ENCODE measurements at places on chromosomes 13 and 19.

GRCh38 chr13:44514278-44514677 is 61.9 kb downstream of the TSC22D1 start:
- no peak for DNase-seq

DNA sequence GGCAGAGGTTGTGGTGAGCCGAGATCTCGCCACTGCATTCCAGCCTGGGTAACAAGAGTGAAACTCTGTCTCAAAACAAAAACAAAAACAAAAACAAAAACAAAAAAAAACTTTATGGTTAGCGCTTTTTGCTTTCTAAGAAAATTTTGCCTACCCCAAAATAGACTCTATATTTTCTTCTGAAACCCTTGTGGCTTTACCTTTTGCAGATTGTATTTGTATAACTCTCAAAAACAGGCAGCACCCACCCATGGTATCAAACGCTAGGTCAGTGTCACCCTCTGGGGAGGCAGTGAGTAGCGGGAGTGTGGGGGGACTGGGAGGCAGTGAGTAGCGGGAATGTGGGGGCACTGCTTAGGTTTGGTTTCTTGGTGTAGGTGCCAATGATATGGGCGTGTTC is 7.5 kb upstream of the SLC39A3 start:
- DNase-seq: no peak

GRCh38 chr13:21426238-21426637 is 32.9 kb downstream of the ZDHHC20 start:
- no peak for DNase-seq

DNA sequence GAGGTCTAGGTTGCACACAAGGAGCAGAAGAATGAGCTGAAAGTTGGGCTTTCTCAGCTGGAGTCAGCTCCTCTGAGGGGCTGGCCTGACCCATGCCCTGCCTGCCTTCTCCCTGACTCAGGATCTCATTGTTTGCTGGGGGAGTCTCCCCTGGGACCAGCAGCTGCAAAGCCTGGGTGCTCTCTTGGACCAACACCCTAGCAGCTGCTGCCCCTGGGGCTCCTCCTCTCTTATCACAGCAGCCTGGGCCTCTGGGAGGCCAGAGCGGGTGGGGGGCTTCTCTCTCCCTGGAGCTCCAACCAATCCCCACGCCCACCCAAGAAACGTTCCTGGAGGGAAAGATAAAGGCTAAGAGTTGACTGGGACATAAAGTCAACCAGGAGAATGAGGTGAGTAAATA is 1.6 kb upstream of the FCGBP start:
- no peak for DNase-seq

- DNase-seq: no peak
These were observed 23.2 kb upstream of the EEF1AKMT1 start for GRCh38 chr13:20796791-20797508.

- no peak for DNase-seq
These were observed 62.9 kb upstream of the SPATA13 start for GRCh38 chr13:24097667-24098066.

GRCh38 chr13:64928696-64929499 is 2301.2 kb downstream of the PCDH9 start:
- no peak for DNase-seq

DNA sequence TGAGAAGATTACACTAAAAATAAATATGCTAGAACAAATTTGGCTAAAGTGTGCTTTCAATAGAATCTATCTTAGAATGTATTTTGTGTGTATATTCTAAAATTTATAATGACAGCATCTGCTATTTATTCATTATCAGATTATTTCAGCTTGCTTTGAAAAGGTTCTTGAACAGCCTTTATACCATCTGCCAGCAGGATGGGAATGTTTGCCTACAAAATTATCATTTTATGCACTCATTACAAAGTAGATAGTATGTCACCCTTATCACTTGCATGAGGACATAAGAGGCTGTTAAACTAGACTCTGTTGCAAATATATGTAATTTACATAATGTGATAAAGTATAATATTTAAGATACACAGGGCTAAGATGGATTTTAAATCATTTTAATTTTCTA is 1286.9 kb upstream of the PCDH20 start:
- no peak for DNase-seq

DNA sequence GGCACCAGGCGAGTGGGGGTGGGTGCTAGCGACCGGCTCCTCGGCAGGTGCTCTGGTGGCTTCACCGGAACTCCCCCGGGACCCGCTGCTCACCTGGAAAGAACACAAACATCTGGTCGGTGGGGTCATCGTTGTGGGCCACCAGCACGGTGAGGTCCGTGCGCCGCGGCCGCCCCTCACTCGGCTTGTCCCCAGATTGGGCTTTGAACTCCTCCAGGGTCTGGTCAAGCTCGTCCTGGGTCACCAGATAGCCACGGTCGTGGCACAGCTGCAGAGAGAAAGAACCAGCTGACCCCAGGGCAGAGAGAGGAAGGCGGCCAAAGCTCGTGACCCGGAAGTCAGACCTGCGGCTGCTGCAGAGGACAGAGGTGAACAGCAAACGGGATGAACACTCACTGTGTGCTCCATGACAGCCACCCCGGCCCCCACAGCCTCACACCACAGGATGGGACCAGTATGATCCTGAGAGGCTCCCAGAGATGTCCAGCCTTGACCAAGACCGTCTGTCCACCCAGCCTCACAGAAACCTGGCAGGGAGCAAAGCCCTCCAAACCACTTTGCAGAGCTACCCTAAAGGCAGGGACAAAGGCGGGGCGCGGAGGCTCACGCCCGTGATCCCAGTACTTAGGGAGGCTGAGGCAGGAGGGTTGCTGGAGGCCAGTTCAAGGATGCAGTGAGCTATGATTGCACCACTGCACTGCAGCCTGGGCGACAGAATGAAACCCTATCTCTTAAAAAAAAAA is 1.2 kb downstream of the POLR2E start:
- no peak for DNase-seq
